ENCODE measurements at places on chromosomes 12 and 14.

GRCh38 chr12:32290411-32290810 is 108.9 kb upstream of the FGD4 start:
- DNase-seq = peak; percentile 26

GRCh38 chr12:57545809-57546437 is 1.1 kb downstream of the DCTN2 start:
- peak; percentile 74 for DNase-seq

GRCh38 chr12:23504043-23504442 is 445.4 kb downstream of the SOX5 start:
- no peak for DNase-seq

DNA sequence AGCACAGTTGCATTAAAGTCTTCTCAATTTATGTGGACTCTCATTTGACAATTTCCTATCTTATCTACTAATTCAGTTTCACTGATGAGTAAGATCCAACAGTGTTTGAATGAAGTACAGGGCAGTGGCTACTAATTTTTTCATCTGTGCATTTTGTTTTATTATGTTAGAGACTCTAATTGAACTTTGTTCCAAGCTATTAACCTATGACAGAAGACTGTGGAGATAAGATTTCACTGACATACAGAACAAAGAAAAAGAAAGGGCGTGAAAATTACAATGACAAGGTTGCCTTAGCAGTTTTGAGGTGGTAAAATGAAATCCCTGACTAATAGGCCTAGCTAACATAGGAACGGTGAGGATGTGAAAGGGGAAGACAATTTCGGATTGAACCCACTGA is 153.2 kb upstream of the SOX5 start:
- DNase-seq = no peak

DNA sequence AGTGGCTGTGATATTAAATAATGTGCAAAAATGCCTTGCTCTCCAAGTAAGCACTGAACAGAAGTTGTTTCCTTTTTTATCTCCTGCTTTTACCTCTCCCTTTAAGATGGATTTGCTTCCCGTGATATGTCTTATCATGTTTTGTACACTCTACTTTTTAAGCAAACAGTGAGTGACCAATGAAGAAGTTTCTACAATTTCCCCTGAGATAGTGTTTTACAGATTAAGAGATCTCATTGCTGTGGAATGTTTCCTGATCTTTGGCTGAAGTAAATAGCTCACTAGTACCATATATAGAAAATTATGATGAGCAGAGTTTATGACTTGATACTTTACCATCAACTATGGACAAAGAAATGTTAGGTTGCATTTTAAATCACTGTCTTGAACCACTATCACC is 184.8 kb upstream of the PDE3A start:
- DNase-seq = no peak

GRCh38 chr12:88546226-88546625 is 34.0 kb downstream of the KITLG start:
- no peak for DNase-seq

GRCh38 chr14:70907996-70908934 is 1.0 kb downstream of the PCNX1 start:
- DNase-seq = peak; percentile 71

DNA sequence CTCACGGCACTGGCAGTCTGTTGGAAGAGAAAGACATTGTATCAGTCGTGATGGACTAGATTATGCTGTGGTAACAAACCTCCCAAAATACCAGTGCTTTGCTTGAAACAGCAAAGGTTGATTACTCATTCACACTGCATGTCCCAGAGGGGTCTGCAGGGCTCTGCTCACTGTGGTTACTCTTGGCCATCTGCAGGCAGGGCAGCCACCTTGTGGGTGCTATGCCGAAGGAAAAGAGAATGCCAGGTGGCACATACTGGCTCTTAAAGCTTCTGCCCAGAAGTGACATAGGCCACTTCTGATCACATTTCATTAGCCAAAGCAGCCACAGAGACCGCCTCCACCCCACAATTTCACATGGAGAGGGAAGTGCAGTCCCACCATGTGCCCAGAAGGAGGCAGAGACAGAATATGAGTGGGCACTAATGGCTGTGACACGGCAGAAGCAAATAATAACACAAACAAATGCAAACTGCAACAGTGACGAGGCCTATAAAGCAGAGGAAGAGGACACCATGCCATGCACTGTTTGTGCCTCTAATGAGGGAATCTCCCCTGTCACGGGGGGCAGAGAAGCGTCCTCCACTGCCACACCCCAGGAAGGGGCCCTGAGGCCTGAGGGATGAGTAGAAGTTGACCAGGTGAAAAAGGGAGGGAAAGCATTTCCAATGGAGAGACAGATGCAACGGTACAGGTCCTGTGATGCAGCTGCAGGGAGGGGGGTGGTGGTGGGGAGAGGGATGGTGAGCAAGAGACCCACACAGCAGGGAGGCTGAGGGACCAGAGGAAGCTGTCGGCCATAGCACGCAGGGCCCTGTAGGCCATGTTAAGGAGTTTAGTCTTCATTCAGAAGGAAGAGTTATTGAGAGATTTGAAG is 51.7 kb upstream of the KICS2 start:
- peak; percentile 9 for DNase-seq

DNA sequence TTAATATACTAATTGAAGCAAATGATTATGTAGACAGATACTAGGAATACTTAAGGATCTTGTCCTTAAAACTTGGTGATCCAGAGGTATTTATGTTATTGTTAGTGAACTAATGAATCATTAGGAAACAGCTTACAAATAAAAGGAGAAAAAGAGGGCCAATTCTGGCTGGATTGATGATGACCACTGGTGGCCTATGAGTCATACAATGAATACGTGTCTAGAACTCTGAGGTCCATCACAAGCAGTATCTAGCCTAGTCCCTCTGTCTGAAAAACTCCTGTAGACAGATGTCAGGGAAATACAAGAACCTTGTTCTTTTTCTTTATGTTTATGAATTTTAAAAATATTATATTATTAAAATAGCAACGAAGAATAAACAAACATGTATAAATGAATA is 51.7 kb upstream of the RTL1 start:
- DNase-seq = peak; percentile 49

- DNase-seq = no peak
Measured at GRCh38 chr12:82672811-82673495, 13.8 kb upstream of the TMTC2 start.

GRCh38 chr12:53172352-53172751 is 8.2 kb upstream of the ZNF740 start:
- DNase-seq = no peak

GRCh38 chr12:48279101-48279500 is 71.6 kb downstream of the ZNF641 start:
- DNase-seq = no peak

- DNase-seq = peak; percentile 95
Measured at GRCh38 chr14:93994919-93995682, 2.0 kb upstream of the CCDC197 start.

DNA sequence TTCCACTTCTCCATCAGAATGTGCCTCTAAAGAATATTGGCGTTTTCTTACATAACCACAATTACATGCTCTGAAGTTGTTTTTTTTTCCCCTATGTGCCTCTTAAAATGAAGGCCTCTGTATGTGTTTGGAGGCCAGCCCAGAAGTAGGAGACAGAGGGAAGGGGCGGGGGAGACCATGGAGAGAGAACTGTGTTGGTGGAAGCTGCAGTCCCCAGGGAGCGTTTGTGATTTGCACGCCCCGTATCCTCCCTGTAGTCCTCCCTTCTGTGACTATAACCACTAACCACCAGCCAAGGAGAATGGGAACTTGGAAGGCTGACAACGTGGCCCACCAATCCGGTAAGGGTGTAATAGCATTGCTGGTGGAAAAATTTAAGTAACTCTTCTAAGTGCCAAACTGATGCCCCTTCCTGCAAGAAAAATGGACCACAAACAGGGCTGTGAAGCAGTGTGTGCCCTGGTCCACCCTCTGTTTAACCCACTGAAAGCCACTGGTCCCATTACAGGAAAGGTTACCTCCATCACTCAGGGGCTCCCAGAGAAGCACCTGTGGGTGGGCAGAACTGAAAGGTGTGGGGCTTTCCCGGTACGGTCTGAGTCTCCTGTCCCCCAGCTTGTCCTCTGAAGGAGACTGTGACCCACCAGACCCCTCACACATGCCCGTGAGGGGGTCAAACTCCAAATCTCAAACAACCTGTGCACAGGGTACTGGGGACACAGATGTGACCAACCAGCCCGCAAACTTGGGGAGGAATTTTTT is 36.8 kb downstream of the CCDC88C start:
- DNase-seq = no peak

DNA sequence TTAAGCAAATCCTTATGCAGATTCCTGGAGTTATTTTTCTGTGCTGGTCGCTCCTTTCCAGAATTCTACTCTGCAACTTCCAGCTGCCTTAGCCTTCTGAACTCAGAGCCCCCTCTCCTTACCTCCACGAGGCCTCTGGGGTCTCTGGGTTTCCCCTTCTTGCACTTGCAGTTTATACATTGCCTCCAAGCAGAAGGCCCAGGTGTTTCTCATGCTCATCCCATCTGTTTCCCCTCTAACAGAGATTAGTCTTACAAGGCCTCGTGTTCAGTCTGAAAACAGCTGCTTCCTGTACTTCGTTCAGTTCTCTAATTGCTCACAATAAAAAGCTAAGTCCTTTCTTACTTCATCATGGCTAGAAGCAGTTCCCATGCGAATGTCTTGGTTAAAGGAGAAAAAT is 134.4 kb upstream of the FGD4 start:
- no peak for DNase-seq

- peak; percentile 91 for DNase-seq
Measured at GRCh38 chr14:22614240-22614799, 16.2 kb downstream of the ABHD4 start.

DNA sequence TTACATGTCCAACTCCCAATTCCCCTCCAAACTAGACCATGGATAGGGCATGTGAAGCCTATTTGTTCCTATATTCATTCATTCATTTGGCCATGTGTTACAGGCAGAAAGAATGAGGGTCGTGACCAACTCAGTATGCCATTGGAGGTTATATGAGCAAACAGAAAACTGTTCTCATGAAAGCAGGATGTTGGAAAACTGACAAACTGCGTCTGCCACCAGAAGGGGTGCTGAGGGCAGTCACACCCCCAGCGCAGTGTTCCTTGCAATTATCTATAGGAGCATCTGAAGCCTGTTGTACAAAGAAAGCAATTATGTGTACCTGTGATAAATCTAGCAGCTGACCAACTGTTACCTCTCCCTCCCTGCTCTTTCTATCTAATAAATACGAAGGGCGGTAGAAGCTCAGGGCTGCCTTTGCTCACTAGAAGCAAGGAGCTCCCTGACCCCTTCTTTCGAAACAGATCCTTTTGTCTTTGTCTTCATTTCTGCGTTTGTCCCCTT is 21.1 kb downstream of the ENTPD5 start:
- DNase-seq = no peak

- DNase-seq = peak; percentile 87
Measured at GRCh38 chr12:116497051-116497591, 62.1 kb upstream of the MAP1LC3B2 start.

Measured in mammary epithelial cell (primary cell).